Activated T-cell treated with anti-CD3 and anti-CD28 coated beads, Interleukin-2, amount 50 U/mL, for 48 hours (primary cell): ENCODE measurements at places on chromosomes 2 and 18.

GRCh38 chr2:16326711-16327300 lies 338.8 kb downstream of the CYRIA start:
- DNase-seq = no peak

GRCh38 chr2:191427031-191427430 lies 181.8 kb downstream of the MYO1B start:
- DNase-seq = no peak

GRCh38 chr2:100484390-100484789 lies 14.1 kb downstream of the NMS start:
- no peak for DNase-seq

GRCh38 chr2:214503568-214503967 lies 92.7 kb downstream of the VWC2L start:
- no peak for DNase-seq

DNA sequence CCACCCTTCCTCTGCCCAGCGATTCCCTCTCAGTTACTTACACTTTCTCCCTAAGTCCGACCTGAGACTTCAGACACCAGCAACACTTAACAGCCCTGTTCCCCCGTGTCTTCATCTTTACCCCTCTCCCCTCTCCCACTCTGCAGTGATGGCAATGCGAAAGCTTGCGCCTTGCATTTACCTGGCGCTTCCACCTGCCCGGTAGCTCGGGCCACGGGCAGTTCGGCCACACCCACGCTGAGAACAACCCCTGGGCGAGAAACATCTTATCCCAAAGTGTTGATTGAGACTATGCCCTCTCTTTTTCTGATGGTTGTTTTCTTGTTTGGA lies 558 bp downstream of the DNAJC10 start:
- no peak for DNase-seq

- no peak for DNase-seq
Observed at GRCh38 chr2:17270894-17271293, 247.3 kb downstream of the RAD51AP2 start.

GRCh38 chr2:61254536-61254935 lies 92.5 kb downstream of the C2orf74 start:
- DNase-seq = no peak

GRCh38 chr2:173134703-173135102 lies 59.1 kb downstream of the MAP3K20 start:
- DNase-seq = no peak

- DNase-seq = no peak
Observed at GRCh38 chr2:186558512-186559276, 31.2 kb upstream of the ITGAV start.

DNA sequence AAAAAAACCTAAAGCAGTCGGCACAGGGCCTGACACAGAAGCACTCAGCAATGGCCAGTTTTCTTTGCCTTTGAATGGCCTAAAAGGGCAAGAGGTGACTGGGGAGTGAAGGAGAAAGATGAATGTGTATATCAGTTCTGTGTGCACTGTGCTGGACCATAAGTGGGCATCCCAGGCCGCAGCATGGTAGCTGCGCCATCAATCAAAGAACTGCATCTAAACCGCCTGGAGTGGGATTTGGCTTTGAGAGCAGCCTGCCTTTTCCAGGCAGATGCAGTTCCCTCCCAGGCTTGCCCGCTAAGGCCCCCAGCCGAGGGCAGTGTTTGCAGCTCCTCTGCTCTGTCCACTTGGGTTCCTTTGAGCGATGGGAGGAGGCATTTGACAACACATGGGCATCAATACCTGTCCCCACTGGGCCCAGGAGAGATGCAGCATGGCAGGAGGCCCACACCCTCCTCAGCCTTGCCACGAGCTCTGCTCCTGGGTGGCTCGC lies 144.1 kb downstream of the FAM210A start:
- DNase-seq = no peak

DNA sequence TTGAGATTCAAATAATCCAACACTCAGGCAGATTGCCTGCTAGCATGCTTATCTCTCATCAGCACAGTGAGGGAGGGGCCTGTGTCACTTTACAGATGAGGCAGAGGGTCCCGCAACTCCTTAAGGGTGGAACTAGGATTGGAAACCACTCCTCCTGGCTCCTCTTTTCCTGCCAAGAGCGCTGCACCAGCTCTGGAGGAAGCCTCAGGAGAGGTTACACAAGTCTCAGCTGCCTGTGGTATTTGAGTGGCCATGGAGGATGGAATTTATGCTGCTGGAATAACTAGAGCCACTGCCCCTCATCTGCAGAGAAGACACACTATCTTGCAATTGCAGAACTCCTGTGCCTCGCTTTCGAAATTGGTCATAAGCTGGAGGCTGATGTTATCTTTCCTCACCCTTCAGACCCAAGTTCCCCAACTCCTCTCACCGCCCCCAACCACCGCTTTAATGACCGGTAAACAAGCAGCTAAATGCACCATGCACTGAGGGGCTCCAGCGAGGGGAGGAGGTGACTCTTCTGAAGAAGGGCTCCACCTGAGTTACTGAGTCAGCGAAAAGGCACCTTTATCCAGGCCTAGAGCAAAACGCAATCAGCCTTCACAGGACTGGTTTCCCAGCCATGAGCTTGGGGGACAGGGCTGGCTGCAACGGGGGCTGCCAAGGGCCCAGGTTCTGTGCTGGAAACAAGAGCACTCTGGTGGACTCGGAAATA lies 245.8 kb downstream of the SOX11 start:
- no peak for DNase-seq
